ENCODE measurements at places on chromosomes 2 and 18.

- no peak for DNase-seq
These were observed 388.1 kb upstream of the ACVR2A start for GRCh38 chr2:147456779-147457178.

DNA sequence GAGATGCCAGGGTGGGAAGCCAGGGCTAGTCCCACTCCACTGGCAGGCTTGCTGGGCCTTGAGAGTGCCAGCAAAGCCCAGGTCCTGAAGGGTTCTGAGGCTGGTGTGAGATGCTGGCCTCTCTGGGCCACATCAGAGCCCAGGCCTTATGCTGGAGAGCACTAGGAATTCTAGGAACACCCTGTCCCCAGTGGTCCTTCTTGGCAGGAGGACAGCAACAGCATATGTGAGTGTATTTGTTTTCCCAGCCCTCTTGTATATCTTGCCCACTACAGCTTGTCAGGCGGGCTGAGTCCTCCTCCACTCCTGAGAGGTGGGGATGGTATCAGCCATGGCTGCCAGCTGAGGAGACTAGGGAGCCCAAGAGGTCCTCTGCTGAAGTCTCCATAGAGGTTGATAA, 327.0 kb downstream of the PDE11A start:
- DNase-seq, result no peak

DNA sequence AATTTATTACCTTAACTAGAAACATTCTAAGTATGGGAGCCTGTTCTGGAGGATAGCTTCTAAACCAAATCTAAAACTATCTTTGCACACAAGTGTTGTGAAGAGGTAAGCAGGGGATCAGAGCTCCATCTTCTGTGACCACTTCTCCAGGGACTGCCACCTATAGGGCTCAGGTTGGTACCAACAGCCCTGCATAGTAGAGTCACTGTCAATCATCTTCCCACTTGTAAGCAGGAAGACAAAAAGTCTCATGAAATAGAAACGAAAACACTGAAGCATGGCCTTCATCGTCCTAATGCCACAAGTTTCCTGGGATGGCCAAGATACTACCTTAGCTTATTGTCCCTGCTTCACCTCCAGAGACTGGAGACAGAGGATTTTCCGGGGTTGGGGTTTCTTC, 43.8 kb downstream of the KANSL3 start:
- no peak for DNase-seq

DNA sequence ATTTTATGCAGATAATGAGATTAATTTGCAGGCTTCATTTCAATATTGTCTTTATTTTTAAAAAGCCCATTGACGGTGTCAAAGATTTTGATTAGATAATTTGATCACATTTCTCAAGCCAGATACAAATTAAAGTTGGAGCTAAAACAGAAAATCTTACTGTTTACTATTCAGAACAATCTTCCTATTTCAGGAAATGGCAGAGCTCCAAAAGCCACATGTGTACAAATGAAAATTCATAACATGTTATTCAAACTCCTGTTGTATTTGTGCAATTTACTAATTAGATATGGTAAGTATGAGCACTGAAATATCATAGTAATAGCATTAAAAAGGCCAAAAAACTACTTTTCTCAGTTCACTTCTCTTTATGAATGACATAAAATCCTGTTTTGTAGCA, 682.9 kb downstream of the KCNJ3 start:
- DNase-seq, result no peak

- no peak for DNase-seq
These were observed 87.1 kb downstream of the DGKD start for GRCh38 chr2:233441161-233442027.

Data from MM.1S (cell line).